ENCODE measurements at places on chromosomes 7 and 10.
A peak's percentile ranks its signal among the peaks of the same experiment; 100 is the strongest.

GRCh38 chr10:68239069-68239468 is 7.2 kb upstream of the ATOH7 start:
- no peak overlapping the region for H3K4me3 ChIP-seq
- H3K36me3 ChIP-seq: no peaks in the 10 kb centered on the region
- no peaks in the 10 kb centered on the region for H3K27me3 ChIP-seq

- H3K4me1 ChIP-seq: no peaks in the 10 kb centered on the region
- no peak for DNase-seq
- no peaks in the 10 kb centered on the region for H3K36me3 ChIP-seq
- H3K27me3 ChIP-seq: peaks cover under 1% of the 10 kb centered on the region
- H3K27ac ChIP-seq: no peak overlapping the region
- H3K4me3 ChIP-seq: no peak overlapping the region
Observed at GRCh38 chr10:105793071-105793470, 1152.0 kb downstream of the SORCS3 start.

- H3K4me1 ChIP-seq: peaks cover 21% of the 10 kb centered on the region
- H3K36me3 ChIP-seq: peaks cover 16% of the 10 kb centered on the region
- H3K27ac ChIP-seq: peak overlapping the region; percentile 46
- H3K4me3 ChIP-seq: peak overlapping the region; percentile 65
- H3K27me3 ChIP-seq: no peaks in the 10 kb centered on the region
Observed at GRCh38 chr10:133309720-133310398, 1.1 kb downstream of the ZNF511 start.

- DNase-seq: no peak
- no peaks in the 10 kb centered on the region for H3K36me3 ChIP-seq
- H3K27ac ChIP-seq: no peak overlapping the region
- peaks cover 4% of the 10 kb centered on the region for H3K27me3 ChIP-seq
Observed at GRCh38 chr7:22931011-22931410, 82.9 kb downstream of the HYCC1 start.

DNA sequence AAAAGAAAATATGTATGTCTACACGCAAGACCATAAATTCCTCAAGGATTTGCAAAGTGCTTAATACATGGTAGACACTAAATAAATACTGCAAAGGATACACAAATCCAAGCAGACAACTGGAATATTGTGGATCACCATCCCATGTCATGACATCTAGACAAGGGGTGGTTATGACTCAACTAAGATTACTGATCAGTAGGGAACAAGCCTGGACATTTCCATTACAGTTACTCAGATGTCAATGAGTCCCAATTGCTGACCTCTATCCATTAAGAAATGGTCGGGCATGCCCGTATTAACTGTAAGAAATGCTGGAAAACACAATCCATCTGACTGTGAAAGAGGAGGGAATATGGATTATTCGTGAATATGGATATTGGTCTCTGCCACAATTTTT is 27.6 kb upstream of the RUFY2 start:
- no peak overlapping the region for H3K27ac ChIP-seq
- no peaks in the 10 kb centered on the region for H3K27me3 ChIP-seq
- H3K36me3 ChIP-seq: peaks cover 32% of the 10 kb centered on the region
- H3K4me1 ChIP-seq: no peaks in the 10 kb centered on the region

DNA sequence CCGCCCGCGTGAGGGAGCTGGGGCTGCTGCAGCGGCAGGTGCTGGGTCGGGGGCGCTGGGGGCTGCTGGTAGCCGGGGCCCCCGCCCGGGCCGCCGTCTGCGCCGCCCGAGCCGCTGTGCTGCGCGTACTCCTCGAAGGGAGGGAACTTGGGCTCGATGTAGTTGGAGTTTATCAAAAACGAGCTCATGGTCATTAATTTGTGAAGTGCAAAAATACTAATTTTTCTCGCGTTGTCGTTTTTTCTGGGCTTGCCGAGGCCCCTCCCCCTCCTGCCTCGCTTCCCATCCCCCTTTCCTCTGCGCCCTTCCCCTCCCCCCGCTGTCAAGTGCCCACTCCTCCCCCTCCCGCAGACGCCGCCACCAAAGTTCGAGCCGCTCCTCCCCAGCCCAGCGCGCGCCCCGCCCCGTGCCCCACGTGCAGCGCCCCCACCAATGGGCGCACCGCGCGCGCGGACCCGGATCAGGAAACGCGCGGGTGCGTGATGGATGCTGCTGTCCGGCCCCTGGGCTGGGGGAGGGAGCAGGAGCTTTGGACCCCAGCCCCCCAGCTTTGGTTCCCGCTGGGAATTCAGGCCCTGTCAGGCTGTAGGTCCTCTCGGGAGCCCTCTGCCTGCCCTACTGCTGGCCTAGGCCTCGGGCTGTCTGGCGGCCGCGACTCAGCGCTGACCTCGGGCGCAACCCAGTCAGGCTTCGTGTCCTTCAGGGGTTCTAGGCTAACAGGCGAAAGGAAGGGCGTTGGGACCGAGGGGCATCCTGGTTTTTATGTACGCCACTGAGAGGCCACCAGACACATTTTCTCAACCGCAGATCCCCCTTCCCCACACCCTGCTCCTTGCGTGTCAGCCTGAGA is at the start of gene HOXA4:
TSS of gene HOXA4 (minus strand) at position 218 of the 850 bp plus-strand sequence. CDS start at position 194, 24 bp downstream.
- H3K27ac ChIP-seq: no peak within 1 kb of the TSS
- peaks cover 19% of the 10 kb centered on the region for H3K4me1 ChIP-seq
- peaks cover 51% of the 10 kb centered on the region for H3K27me3 ChIP-seq

DNA sequence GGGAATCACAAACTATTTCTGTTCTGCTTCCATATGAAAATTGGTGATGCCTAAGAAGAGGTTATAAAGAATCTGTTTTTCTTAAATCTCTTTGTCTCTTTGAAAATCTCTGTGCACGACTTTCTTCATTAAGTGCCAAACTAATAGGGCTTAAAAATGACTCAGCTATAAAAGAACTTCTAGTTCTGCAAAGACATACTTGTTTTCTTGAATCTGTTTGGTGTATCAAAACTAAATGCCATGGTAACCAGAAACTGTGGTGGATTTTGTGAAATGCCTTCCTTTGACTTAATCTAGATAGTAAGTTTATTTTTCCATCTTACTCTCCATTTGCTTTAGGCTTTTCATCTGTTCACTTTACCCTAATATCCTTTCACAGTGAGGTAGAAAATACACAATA is 417.8 kb downstream of the PARD3 start:
- no peak overlapping the region for H3K27ac ChIP-seq
- H3K4me3 ChIP-seq: no peak overlapping the region
- H3K4me1 ChIP-seq: no peaks in the 10 kb centered on the region
- H3K36me3 ChIP-seq: no peaks in the 10 kb centered on the region

DNA sequence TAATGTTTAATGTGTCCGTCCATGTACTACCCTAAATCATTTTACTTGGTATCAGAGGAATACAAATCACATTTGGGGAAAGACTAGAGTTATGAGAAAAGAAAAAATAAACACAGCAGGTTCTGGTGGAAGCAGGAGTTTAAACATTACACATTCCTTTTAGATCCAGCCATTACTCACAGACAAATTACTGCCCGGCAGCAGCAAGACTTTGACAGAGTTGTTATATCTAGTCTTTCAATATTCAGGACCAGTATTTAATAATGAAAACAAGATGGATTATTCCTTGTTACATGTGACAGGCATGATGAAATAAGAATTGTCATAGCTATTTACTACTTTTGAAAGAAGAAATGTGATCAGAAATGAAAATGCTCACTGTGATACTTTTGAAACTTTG is 131.8 kb upstream of the GNAI1 start:
- no peaks in the 10 kb centered on the region for H3K27me3 ChIP-seq
- H3K27ac ChIP-seq: no peak overlapping the region
- no peaks in the 10 kb centered on the region for H3K36me3 ChIP-seq
- no peaks in the 10 kb centered on the region for H3K4me1 ChIP-seq
- DNase-seq: no peak
- no peak overlapping the region for H3K4me3 ChIP-seq
